ENCODE measurements at places on chromosomes 13 and 19.

GRCh38 chr13:45878966-45879365 lies 27.4 kb upstream of the SIAH3 start:
- no peak for DNase-seq

GRCh38 chr19:12095111-12095790 lies 30.7 kb downstream of the ZNF844 start:
- no peak for DNase-seq

- no peak for DNase-seq
Observed at GRCh38 chr19:18636969-18637629, at the start of gene KLHL26. Gene KLHL26, plus strand, starts transcription at chr19:18637028. Its CDS starts 27 bp downstream, at chr19:18637055.

DNA sequence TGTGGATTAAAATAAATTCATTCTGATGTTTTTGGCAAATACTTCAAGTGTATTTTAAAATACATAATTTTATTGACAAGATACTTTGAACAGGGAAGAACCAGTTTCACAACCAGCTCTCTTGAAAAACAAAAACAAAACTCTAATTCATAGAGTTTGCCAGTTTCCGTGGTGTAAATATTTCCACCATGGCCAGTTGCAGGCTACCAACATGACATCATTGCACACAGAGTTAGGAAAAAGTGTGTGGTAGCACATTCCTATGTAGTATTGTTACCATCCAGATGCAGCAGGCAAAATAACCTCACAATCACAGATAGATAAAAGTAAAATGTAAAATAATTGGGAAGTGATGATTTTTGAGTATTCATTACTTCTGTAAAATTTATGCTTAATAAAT lies 7.7 kb upstream of the RNF113B start:
- DNase-seq = no peak

- DNase-seq = no peak
Observed at GRCh38 chr19:810077-810855, 11.5 kb downstream of the PLPPR3 start.

GRCh38 chr13:34667286-34668218 lies 274.5 kb upstream of the NBEA start:
- no peak for DNase-seq

DNA sequence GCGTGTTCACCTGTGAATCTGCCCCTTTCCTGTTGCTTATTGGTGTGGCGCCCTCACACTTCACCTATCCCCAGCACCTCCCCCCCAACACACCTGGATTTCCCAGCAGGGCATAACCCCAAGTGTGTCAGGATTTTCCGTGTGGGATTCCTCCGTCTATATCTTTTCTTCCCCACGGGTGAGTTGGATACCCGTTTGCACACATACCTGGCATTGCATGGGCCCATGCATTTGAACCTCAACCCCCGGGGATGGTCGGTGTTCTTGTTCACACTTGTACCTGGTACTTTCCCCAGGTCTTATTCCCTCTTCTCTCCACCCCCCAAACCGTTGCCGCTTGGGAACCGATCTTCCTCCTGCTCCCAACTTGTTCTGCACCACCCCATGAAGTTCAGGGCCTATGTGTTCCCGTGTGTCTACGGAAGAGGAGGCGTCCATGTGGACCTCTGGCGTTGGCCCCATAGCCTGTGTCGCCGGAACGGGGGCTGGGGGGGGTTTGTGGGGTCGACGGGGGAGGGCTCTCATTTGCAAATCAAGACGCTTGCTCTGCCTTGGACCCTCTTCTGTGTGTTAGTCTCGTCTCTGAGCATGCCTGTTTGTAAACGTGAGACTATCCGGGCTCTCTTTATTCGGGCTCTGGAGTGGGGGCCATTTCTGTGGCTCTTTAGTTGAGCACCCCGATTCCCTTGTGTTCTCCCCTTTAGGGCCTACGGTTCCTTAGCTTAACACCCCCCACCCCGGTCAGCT lies 1.7 kb downstream of the PRR12 start:
- no peak for DNase-seq

GRCh38 chr13:101552786-101553185 lies 100.3 kb downstream of the ITGBL1 start:
- DNase-seq = no peak

- peak; percentile 63 for DNase-seq
Observed at GRCh38 chr19:12913011-12913561, 6.0 kb downstream of the SYCE2 start.

GRCh38 chr19:43504426-43505185 lies at the start of gene PHLDB3:
Gene PHLDB3, minus strand, starts transcription at chr19:43504746. Its CDS starts 628 bp downstream, at chr19:43504118.
- peak; percentile 32 for DNase-seq

DNA sequence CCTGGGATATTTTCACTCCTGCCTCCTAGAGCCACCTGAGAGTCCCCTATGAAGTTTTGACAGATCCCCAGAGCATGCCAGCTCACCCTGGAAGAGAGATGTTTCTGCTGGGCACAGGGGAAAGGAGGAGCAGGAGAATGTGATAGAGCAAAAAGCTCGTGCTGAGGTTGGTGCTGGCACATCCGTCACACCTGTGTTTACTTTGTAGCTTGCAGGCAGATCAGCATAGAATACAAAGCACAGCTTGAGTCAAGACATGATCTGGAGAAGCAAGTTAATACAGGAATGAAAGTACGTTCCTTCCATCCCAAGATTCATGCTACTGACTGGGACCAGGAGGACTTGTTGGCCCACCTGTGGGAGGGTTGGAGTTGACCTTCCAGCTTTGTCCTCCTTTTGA lies 46.1 kb downstream of the HSPH1 start:
- DNase-seq = no peak

DNA sequence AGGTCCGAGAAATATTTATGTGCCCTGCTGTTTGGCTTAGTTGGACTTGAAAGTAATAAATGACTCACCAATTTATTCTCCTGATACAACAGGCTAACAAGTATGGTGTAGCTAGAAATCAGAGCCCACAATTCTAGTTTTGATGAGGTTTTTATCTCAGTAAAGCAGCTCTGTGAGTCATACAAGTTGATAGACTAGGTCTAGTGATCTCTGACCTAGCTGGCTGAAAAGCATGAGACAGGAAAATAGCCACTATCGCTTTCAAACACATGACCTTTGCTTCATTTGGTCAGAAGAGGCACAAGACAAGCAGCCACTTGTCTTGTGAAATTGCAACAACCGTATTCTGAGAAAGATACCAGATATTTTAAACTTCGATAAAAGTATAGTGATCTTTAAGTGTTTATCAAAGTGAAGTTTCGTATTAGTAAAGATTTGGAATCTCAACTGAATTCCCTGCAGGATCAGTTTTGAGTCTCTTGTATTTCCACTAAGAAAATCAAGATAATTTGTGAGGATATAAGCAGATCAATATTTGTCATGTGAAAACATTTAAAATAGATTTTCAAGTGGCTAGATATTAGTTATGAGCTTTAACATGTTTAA lies 126.7 kb downstream of the MAB21L1 start:
- no peak for DNase-seq

DNA sequence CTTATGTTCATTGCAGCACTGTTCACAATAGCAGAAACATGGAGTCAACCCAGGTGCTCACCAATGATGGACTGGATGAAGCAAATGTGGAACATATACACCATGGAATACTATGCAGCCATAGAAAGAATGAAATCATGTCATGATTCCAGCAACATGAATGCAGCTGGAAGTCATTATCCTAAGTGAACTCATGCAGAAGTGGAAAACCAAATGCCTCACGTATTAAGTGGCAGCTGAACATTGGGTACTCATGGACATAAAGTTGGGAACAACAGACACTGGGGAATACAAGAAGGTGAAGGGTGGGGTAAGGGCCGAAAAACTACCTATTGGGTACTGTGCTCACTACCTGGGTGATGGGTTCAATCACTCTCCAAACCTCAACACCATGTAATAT lies 915.9 kb downstream of the UQCRFS1 start:
- DNase-seq = no peak

GRCh38 chr19:34226036-34226435 lies 28.3 kb upstream of the GARRE1 start:
- DNase-seq = no peak

DNA sequence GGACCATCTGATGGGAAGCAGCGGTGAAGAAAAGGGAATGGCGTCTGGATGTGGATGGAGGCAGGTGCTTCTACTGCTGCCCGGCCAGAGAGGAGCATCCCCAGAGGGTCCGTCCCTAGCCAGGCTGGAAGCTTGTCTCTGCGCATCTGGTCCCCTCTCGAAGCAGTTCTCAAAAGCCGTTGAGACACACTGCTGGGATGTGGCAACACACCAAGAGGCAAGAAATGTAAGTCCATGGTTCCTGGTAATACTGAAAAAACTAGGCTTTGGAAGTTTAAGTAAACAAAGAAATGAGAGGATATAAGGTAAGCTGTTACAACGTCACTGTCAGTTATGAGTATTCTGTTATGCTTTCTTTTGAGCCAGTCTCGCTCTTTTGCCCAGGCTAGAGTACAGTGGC lies 15.1 kb upstream of the FFAR2 start:
- DNase-seq = no peak

DNA sequence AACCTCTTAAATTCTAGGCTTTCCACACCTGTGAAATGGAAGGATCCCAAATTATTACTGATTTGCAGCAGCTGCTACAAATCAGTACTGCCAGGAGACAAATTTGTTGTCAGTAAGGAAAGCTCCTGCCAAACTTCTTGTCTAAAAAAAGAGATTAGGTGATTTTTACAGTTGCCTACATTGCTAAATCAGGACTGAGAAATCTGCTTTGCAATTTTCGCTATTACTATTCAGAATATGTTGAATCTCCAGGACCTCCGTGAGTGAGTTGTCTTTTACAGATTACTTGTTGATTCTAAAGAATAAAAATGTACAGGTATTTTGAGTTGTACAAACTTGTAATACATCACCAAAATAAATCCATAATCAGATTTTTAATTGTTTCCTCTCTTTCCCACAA lies 1815.9 kb downstream of the PCDH9 start:
- DNase-seq = no peak

DNA sequence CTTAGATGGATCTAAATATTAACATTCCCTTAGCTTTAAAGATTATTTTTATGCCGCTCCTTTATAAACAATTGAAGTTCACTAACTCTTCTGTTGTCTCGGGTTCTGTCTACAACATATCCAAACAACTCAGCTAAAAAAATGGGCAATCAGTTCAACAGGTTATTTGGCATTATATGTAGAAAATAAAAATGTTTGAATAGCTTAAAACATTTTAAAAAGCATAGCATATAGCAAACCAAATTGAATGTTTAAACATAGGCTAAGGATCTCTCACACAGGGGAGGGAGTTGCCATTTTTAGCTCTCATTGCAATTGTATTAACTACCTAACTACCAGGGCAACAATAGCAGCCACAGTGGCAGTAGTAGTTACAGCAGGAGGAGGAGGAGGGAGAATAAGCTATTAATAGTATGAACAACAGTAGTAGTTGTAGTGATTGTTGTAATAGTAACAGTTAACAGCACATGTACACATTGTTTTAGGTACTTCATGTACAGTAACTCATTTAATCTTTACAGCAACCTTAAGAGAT lies 404.2 kb downstream of the KCNRG start:
- DNase-seq = no peak

Measured in uterus (tissue), 4 donors.